ENCODE measurements at places on chromosomes 7 and 10.

GRCh38 chr7:152074673-152075072, 49.2 kb downstream of the GALNT11 start:
- no peak for DNase-seq

DNA sequence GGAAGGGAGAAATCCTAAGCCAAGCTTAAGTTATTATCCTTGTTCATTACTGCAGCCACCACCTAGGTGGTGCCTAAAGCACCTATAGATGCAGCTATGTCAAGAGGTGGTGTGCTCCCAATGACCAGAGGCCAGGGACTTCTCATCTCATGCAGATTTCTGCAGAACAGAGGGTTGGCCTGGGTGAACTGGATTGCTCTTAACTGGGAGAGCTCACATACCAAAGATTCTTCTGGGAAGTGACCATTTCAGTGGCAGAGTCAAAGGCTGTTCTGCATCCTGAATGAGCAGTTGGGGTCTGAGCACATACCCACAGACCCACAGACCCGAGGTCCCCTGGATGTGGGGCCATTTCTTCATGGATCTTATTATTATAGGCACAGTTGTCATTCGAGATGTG, 2.1 kb upstream of the CRHR2 start:
- no peak for DNase-seq

DNA sequence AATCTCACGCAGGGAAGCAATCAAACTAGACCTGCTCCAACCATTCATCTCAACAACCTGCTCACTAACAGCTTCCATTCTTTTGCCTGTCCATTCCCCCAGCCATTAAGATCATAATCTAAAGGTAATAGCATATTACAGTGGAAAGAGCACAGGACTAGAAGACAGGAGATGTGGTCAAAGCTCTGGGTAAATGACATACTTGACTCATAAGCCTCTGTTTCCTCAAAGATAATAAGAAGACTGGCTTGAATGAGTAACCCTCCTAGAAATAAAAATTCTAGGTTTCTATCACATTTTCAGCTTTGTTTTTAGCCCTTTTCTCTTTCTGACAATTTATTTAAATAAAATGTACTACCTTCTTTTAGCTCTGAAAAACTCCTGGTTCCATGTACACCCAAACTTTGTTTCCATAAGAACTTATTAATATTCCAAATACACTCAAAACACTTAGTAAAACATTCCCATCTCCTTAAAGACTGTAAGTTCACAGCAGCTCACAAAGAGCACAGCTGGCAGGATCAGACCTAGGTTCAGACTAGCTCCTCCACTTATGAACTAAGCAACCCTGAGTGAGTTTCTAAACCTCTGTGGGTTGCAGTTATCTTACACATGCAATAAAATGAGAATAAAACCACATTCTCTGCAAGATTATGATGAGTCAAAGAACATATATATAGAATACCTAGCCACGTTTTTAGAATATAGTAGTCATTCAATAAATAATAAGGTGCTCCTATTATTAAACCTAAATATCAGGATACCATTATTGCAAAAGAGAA, 11.6 kb downstream of the FAM204A start:
- DNase-seq: no peak

DNA sequence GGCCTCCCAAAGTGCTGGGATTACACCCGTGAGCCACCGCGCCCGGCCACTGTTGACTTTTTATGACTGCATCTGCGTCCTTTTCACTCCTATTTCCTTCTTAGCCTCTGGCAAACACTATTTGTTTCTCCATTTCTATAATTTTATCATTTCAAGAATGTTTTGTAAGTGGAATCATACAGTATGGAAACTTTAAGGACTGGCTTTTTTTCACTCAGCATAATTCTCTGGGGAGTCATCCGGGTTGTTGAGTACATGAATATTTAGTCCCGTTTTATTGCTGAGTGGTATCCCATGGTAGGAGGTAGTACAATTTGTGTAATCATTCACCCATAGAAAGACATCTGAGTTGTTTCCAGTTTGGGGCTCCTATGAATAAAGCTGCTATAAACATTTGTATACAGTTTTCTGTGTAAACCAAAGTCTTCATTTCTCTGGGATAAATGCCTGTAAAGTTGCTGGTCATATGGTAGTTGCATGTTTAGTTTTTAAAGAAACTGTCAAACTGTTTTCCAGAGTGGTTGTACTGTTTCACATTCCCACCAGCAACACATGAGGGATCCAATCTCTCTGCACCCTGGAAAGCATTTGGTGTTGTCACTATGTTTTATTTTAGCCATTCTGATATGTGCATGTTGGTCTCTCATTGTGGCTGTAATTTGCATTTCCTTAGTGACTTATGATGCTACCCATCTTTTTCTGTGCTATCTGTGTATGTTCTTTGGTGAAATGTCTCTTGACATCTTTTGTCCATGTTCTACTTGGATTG, 139.6 kb upstream of the EEPD1 start:
- no peak for DNase-seq

GRCh38 chr7:37128327-37129034, 320.2 kb downstream of the ELMO1 start:
- no peak for DNase-seq

DNA sequence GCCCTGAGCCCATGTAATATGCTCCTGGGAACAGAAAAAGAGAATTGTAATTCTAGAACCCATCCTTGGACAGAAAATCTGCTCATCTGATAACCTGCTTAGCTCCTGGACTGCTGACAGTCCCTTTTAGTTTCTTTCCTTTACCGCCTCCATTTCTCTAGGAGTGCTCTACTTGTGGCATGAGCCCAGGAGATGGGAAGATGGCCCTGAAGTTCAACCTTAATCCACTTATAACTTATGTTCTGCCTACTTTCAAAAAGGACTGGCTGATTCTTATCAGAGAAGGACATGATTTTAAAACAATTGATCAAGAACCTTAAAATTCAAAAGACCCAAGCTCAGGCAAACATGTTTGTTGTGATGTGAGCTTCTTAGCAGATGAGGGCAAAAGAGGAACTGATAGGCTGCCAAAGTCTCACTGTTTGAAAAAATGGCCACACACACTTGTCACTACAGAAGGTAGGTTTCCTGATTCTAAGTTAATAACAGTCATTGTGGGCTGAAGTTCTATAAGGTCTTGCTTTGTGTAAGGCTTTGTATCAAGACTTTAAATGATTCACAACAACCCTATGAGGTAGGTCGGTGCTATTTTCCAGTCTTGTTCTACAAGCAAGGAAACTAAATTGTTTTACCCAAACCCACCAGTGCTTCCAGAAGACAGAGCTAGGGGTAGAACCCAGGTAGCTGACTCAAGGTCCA, 94.3 kb upstream of the AFAP1L2 start:
- DNase-seq: no peak

DNA sequence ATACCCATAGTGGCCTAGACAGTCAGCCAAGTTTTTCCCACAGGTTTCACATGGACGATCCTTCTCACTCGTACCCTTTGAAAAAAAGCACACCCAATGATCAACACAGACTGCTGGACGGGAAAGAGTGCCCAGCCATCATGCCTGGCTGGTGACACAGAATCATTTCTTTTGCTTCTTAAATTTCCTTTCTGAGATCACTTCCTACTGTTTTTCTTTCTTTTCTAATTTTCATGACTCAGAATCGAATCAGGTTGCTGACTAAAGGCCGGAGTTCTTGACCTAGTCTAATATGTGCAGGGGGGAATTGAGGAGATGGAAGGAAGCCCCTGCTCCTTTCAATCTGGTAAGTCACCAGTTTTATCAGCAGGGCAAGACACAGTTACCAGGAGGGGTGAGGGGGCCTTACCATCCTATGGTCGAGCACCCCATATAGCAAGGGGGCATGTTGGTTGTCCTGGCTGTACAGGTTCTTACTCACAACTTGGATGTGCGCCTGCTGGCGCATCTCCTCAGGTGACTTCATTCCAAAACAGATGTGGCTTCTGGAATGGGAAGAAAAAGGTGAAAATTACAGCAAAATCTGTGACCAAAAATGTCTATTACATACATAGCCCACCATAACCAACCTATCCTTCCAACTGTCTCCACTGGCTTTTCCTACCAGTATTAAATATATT, 3.5 kb downstream of the POLR3A start:
- DNase-seq: no peak

DNA sequence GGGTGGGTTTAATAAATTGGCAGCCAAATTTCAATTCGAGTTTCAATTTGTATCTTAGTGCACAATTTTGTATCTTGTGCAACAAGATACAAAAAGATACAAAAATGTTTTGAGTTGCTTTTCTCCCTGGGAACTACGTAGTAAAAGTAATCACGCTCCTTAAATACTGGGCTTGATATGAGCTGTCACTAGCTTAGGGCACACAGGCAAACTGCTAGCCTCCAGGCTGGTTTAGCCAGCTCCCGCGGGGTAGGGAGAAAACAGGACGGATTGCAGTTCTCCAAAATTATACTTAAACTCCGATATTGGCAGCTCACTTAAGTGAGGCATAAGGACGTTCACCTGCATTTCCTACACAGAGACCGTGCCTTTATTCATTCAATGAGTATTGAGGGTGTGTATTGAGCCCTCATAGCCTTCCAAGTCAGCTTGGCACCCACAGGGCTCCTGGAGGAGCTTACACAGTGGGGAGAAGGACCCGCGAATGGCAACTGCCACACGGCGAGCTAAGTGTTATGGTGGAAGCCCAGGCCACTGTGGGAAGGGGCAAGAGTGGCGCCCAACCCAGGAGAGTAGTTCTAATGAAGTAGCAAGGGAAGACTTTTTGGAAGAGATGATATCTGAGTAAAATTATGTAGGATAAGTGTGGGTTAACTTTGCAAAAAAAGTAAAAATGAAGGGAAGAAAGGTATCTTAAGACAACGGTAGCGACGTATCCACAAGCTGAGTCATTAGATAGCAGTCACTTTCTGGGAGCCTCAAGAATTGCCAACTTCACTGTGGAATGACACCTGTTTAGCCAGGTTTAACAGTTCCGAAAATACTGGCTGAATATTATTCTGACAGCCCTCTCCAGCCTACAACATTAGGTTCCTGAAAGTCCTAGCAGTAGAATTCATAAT, 1.6 kb upstream of the EPC1 start:
- no peak for DNase-seq

GRCh38 chr10:110615057-110615747, 28.9 kb upstream of the RBM20 start:
- no peak for DNase-seq

DNA sequence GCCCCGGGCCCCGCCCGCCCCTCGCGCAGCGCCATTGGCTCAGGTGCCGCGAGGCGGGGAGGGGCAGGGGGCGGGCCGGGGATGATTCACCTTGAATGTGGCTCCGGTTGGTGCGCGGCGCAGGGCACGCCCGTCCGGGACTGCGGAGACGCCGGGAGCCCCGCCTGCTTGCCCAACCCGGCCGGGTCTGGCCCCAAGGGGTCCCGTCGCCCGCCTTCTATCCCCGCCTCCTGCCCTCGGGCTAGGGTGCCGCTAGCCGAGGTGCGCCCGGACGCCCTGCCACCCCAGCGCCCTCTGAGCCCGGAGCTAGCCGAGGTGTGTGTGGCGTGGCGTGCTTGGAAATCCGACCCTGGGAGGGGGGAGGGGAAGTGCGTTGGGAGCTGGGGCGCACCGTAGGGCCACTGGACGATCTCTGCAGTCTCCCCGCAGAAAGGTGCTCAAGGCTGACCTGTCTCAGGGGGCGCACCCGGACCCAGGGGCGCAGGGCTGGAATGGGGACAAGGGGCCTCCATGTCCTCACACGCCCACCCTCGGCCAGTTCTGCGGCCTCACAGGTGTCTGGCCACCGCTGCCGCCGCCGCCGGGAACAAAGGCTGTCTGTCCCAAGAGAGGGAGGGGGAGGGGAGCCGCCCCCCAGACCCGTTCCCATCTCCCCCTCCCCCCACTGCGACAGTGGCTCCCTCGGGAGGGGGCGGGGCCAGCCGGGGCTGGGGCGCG, 168.9 kb downstream of the NRF1 start:
- peak; percentile 73 for DNase-seq

DNA sequence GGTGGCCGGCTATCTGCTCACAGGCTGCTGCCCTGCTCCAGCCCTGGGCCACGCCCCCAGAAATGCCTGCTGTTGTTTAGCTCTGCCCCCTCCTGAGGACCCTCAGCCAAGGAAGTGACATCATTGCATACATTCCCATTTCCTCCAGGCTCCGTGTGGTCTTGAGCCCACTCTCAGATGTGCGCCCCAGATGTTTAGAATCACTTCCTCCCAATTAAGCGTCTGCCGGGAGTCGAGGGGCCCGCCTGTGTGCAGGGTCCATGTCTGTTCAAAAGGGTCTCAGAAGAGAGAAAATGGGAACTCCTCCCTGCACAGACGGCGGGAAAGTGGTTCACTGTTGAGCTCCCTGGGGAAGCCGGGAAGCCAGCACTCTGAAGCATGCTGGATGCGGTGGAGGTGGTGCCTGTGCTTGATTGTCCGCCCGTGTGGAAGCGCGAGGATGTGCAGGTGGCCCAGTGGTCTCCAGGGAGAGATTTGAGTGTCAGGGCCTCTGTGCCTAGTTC, 116.9 kb upstream of the PPIF start:
- no peak for DNase-seq

DNA sequence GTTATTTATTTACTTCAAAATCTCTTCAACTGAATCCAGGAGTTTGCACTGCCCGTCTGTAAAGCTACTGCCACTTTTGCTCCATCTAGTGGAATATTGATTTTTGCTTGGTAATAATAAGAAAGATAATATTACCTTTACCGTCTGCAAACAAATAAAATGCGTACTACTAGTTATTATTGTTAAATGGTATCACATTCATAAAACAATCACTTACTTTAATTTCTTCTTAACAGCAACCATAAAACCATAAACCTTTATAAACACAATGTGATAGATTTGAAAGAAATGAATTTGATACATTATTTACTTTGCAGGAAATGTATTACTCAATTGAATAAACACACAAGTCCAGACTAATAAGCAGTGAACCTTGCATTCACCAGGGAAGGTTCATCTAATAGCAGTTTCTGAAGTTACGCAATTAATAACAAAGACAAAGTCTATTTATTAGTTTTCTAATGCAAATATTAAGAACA, 6.4 kb downstream of the AGMO start:
- no peak for DNase-seq

DNA sequence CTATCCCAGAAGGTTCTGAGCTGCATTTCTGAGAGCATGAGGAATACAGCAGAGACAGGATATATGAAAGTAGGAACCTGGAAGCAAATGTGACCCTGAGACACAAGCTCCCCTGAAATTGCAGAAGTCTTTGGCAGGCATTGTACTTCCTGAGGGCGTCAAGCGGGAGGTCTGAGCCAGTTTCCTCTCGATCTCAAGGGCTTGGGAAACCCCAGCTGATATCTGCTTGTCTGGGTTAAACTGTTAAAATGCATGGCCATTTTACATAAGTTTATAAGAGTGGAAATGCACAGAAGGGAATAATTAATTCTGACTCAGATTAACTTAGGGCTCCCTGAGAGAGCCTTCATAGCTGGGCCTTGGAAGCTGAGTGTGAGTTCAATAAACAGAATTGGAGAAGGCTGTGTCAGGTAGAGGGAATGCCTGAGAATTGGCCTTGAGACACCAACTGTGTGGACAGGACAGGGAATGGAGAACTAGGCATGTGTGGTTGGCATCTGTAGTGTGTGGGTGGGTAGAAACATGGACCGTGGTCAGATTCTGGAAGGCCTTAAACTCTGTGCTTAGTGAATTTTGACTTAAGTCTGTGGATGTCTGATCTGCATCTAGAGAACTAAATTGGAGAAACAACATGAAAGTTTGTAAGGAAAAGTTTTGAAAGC, 53.3 kb downstream of the WIPF3 start:
- no peak for DNase-seq

Measured in stimulated activated naive CD8-positive, alpha-beta T cell treated with anti-CD3 and anti-CD28 coated beads, Interleukin-15, amount 100 ng/mL, for 72 hours (primary cell).